ENCODE measurements at places on chromosomes 7 and 10.

DNA sequence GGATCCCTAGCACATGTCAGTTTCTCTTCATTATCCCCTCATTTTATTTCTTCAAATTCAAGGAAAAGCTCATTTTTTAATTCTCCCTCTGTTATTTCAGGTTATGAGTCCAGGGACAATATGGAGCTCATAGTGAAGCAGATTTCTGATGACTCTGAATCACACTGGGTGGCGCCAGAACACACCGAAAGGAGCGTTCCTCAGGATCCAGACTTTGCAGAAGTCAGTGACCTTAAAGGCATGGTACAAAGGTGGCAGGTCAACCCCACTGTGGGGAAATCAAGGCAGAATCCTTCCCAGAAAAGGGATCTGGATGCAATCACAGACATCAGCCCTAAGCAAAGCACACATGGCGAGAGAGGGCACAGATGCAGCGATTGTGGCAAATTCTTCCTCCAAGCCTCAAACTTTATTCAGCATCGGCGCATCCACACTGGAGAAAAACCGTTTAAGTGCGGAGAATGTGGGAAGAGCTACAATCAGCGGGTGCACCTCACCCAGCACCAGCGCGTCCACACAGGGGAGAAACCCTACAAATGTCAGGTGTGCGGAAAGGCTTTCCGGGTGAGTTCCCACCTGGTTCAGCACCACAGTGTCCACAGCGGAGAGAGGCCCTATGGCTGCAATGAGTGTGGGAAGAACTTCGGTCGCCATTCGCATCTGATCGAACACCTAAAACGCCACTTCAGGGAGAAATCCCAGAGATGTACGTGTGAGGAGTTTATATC, 21.4 kb downstream of the ZKSCAN5 start:
- DNase-seq = no peak

DNA sequence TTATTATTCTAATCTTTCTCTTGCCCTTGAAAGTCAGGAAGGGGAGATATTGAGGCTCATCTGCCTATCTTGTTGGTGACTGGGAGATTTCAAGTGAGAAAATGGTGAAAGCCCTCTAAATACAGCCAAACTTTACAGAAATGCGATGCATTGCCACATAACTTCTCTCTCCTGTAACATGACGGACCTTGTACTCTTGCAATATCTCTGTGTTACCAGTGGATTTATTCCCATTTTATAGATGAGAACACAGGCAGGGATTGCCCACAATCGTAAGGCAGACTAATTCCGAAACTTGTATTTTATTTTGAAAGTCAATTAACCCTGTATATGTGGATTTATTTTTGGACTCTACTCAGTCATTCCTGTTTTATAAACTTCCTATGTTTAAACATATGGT, 57.3 kb upstream of the MPP7 start:
- DNase-seq = no peak

- no peak for DNase-seq
Observed at GRCh38 chr7:3309140-3309539, 8.1 kb downstream of the SDK1 start.

DNA sequence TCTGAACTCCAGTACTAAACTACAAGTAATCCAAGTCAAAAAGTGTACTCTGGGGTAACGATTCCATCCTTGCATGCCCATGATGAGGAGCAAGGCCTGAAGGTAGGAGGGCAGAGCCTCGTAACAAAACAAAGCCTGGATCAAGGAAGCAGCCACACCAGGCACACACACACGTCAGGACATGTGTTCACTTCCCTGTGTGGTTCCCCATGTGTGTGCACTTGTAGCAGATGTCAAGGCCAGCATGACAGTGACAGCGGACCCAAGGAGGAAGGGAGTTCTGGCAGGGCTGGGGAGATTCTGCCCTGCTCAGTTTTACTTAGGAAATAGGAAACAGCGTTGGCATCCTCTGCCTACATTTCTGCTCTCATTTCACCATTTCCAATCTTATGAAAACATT, 92.8 kb downstream of the ALOX5 start:
- no peak for DNase-seq

All from activated effector memory CD4-positive, alpha-beta T cell treated with Interleukin-2 at 50 U/mL for 16 hours (primary cell).